Stimulated activated CD8-positive, alpha-beta memory T cell treated with anti-CD3 and anti-CD28 coated beads, Interleukin-4, amount 100 ng/mL, for 4 hours (primary cell): ENCODE measurements at places on chromosomes 12 and 14.

DNA sequence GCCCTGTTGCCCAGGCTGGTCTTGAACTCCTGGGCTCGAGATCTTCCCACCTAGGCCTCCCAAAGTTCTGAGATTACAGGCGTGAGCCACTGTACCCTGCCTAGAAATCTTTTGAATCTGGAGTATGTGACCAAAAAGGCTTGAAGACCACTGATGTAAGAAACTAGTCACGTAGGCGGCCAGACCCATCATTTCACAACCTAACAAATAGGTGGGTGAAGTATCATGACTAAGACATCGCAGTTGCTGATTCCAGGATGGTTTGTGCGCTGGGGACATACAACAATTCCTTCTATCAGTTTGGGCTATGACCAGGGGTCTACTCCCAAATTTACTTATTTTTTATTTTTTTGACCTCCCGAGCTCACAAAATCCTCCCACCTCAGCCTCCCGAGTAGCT, 11.8 kb upstream of the CDK2AP1 start:
- no peak for DNase-seq

GRCh38 chr12:45282411-45282810, 66.5 kb downstream of the ANO6 start:
- DNase-seq: no peak

- no peak for DNase-seq
These were observed 230.1 kb downstream of the FOXN3 start for GRCh38 chr14:89186856-89187376.

- no peak for DNase-seq
These were observed 9.0 kb downstream of the RPS6KL1 start for GRCh38 chr14:74913986-74914573.

DNA sequence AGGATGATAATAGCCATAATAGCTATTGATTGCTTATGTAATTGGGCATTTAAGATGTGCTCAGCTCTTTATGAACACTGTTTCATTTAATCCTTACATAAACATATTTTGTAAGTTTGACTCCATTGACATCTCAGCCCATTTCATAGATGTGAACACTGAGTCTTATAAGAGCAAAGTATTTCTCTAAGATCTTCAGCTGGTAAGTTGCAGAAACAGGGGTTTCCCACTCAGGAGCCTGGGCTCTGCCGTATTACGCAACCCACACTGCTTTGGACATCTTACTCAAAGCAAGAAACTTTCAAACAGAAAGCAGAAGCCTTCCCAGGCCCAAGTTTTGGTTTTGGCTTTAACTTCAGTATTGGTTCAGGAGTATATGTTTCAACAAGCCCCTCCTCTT, 705.1 kb downstream of the MED13L start:
- no peak for DNase-seq

- no peak for DNase-seq
These were observed 9.6 kb downstream of the KCNH3 start for GRCh38 chr12:49548481-49548821.

- no peak for DNase-seq
These were observed 24.3 kb upstream of the OR6J1 start for GRCh38 chr14:22668417-22668816.

DNA sequence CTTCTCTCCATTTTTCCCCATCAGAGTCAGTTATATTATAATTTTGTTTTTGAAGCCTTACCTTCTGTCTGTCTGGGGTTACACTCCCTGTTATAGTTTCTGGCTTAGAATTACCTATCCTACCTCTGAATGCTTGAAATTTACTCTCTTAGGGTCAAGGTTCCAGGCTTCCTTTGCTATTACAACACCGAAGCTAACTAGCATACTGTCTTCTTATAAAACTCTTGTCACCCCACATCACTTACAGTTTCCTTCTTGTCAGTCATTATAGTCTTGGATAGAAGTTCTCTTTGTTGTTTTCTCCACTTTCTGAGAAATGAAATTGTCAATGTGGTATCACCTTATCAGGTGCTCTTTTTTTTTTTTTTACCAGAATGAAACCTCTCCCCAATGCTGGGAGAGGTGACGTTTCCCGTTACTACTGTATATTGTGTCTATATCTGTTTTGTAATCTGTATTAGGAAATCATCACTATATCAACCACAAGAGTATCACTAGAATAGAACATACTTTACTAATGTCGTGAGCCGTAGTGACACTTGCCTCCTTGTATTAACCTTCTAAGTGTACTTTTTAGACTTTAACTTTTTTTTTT, 69.2 kb upstream of the PSMA6 start:
- no peak for DNase-seq

- no peak for DNase-seq
These were observed 396.3 kb downstream of the SYT1 start for GRCh38 chr12:79260923-79261322.

DNA sequence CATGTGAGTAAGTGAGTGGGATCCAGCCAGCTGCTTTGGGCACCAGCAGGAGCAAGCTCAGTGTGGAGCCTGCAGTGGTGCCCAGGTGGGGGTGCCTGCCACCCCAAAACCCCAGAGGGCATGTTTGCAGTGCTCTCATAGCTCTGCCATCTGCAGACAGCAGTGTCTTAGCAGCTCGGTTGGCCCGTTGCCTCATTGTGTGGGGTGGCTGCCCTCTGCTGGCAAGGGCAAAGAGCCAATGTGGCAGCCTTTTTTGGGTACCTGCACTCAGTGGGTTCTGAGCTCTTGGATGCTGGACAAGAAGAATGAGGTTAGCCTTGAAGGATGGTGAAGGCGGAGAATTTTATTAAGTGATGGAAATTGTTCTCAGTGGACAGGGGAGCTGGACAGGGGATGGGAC, 52.3 kb downstream of the NEUROD4 start:
- peak; percentile 42 for DNase-seq

DNA sequence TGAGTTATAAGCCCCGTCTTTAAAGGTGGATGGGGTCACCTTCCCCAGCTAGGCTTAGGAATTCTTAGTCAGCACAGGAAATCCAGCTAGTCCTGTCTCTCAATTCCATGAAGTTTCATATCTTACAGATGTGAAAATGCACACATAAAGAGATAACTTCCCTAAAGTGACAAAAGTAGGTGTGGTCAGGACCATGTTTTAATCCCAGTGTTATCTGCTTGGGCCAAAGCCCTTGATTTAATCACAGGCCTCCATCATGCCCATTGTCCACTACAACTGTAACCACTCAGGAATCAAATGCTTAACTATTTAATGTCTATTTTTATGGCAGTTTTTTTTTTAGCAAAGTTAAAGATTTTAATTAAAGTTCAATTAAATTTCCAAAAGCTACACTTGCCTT, 194.4 kb upstream of the BTG1 start:
- DNase-seq: no peak

DNA sequence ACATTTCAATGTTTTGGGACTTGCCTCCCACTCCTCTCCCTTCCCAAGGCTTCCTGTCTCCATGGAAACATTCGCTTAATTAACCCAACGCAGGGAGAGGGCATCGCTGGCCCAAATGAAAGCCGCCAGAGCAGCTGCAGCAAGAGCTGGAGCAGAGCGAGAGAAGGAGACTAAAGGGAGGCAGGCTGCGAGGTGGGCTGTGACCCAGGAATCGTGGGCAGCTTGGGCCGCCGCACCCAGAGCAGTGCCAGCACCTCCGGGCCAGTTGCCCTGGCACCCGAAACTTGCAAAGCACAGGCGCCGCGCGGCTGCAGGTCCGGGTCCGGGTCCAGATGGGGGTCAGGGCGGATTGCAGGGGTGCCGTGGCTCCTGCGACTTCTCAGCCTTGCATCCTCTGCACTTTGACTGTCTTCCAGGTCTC, 43.5 kb upstream of the PTPRQ start:
- no peak for DNase-seq

DNA sequence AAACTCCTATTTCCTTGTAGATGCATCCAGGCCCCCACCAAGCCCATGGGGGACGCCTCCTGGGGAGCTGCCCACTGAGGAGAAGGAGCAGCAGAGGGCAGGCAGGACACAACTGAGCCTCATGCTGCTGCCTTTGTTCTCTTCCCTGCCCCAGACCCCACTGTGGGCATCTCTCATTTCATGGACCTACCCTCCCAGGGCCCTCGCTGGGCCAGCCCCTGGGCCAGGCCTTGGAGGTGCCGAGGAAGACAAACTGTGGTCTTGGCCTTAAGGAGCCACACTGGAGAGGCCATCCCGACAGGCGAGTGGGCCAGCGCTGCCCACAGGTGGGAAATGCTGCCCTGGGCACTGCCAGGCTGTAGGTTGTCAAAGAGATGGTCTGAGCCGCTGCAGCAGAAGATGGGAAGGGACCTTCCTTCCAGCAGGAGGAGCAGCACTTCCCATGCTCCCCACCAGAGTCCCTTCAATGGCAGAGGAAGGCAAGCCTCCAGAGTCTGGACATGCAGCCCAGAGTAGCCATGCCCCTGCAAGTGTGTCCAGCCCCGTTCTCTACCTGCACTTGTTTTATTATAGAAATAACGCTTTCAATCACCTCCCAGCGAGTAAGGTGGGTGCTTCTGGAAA, 147.4 kb downstream of the BCL11B start:
- DNase-seq: no peak

GRCh38 chr12:32727237-32727636, 28.5 kb downstream of the YARS2 start:
- no peak for DNase-seq

GRCh38 chr12:48972213-48972951, 847 bp upstream of the WNT10B start:
- no peak for DNase-seq

DNA sequence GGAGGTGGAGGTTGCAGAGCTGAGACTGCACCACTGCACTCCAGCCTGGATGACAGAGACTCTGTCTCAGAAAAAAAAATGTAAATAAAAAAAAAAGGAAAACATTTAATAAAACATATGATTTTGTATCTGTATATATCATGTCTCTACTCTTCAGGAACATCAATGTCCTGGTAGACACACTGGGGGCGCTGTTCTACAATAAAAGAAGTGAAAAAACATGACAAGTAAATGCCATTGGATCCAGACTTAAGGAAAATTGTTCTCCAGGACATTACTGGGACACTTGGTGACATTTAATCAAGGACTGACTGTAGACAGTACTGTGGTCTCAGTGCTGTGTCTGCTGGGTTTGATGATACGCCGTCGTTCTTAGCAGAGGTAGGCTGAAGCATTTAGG, 15.5 kb upstream of the KLC1 start:
- no peak for DNase-seq

DNA sequence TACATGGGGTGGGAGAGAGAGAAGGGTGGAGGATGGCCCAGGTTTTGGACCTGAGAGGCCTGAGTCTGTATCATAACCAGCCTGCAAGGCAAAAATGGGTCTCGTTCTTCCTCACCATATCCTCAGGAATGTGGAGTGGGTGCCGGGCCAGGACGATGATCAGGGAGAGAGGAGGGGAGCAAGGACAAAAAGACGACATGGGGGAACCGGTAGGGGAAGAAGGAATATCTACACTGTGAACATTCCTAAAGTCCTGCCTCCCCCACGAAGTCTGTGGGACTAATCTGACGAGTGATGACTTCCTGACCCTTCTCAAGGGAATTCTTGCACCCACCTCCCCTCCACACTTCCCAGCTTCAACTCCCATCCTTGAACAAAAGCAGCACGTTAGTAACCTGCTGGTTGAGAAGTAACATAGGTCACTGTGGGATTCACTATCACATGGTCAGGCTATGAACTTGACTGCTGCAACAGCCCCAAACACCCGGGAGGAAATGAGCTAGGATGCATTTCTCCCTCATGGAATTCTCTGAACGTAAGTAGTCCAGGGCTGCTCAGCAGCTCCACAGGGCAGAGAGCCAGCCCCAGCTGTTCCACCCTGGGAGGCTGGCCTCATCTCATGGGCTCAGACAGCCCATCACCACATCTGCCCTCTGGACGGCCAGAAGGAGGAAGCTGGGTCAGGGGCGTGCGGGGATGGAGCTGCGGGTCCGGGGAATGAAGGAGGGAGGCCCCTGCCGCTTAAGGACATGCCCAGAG, 36.8 kb upstream of the VWF start:
- no peak for DNase-seq

DNA sequence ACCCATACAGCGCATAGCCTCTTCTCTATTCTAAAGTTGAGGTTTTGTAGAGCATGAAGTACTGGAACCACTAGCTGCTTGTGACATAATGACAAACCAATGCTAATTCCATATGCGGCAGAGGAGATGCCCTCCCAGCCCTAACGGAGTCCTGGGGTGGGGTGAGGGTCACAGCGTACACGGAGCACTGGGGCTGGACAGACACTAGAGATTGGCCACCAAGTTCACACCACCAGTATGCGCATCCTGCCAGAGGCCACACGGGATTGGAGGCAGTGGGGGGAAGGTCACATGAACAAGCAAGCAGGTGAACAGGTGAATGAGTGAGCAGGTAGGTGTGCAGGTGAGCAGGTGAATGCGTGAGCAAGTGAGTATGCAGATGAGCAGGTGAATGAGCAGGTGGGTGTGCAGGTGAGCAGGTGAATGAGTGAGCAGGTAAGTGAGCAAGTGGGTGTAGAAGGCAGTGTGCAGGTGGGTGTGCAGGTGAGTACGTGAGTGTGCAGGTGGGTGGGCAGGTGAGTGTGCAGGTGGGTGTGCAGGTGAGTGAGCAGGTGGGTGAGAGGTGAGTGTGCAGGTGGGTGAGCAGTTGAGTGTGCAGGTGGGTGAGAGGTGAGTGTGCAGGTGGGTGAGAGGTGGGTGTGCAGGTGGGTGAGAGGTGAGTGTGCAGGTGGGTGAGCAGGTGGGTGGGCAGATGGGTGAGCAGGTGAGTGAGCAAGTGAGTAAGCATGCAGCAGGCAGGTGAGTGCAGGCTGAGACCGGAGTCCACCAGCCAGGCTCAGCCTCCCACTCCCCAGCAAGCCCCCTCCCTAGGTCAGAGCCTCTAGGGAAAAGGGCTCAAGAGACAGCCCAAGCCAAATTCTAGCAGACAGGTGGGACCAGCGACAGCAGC, 52.7 kb downstream of the CCDC85C start:
- DNase-seq: no peak

- DNase-seq: no peak
These were observed 27.3 kb upstream of the SPTSSA start for GRCh38 chr14:34489324-34489723.

GRCh38 chr14:60760209-60760608, 25.6 kb downstream of the MNAT1 start:
- DNase-seq: no peak

DNA sequence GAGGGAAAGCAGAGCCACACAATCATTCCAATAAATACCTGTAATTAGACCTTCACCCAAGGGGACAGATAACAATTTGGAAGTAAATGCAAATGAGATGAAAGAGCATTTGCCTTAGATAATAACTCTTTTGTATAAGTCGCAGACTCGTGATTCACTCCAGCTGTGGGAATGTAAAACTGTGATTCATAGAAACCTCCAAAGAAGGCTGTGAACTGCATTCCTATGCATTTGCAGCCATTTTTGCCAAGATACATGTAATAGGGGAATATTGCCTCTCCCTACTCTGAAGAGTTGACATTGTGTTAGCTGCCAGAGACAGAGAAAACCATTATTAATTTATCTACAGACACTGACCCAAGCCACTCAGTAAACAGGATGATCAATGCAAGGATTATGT, 181.9 kb upstream of the ARHGAP5 start:
- DNase-seq: no peak

GRCh38 chr14:98489115-98489514, 782.9 kb downstream of the BCL11B start:
- no peak for DNase-seq

GRCh38 chr12:4763549-4763948, 43.3 kb downstream of the GALNT8 start:
- DNase-seq: no peak
